Stimulated activated CD4-positive, alpha-beta T cell treated with anti-CD3 and anti-CD28 coated beads, Interleukin-1b, Interleukin-23, amount 100 ng/mL, for 1 hour (primary cell): ENCODE measurements at places on chromosomes 4 and X.

- DNase-seq = peak; percentile 0
These were observed 39.4 kb upstream of the NDP start for GRCh38 chrX:44012484-44013096.

- DNase-seq = no peak
These were observed 32.8 kb downstream of the CLDN22 start for GRCh38 chr4:183287309-183287659.

GRCh38 chr4:8315435-8316250, 46.1 kb downstream of the HTRA3 start:
- DNase-seq = no peak

- no peak for DNase-seq
These were observed 12.4 kb downstream of the SMIM14 start for GRCh38 chr4:39626261-39626660.

DNA sequence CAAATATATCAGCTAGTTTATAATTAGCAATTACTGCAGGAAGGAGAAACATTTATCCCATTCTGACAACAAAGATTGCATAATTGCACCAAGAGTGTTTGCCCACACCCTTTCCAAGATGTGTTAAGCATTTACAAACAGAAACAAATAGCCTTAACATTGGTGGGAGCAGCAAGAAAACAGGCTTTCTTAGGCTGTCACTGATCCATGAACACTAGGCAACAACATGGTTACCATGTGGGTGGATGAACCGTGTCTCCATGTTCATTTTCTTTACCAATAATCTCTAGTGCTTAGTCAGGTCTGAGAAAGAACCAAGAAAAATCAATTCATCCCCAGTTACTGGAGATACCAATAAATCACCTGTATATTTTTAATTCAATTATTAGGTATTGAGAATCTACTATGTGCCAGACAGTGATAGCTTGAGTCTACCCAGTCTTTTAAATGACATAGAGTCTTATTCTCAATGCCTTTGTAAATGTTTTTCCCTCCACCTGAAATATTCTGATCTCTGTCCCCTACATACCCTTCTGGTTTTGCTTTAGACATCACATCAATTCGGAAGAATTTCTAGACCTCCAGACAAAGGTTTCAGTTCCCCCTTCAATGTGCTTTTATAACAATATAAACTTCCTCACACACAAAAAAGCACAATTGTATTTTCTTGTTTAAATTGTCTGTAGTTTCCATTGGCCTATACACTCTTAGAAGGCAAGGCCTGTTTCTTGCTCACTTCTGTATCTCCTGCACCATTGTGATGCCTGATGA, 286.6 kb downstream of the PPP1R2C start:
- no peak for DNase-seq

GRCh38 chr4:125187226-125188176, 127.3 kb upstream of the FAT4 start:
- DNase-seq = no peak
